ENCODE measurements at places on chromosomes 1 and 21.
A peak's percentile ranks its signal among the peaks of the same experiment; 100 is the strongest.

DNA sequence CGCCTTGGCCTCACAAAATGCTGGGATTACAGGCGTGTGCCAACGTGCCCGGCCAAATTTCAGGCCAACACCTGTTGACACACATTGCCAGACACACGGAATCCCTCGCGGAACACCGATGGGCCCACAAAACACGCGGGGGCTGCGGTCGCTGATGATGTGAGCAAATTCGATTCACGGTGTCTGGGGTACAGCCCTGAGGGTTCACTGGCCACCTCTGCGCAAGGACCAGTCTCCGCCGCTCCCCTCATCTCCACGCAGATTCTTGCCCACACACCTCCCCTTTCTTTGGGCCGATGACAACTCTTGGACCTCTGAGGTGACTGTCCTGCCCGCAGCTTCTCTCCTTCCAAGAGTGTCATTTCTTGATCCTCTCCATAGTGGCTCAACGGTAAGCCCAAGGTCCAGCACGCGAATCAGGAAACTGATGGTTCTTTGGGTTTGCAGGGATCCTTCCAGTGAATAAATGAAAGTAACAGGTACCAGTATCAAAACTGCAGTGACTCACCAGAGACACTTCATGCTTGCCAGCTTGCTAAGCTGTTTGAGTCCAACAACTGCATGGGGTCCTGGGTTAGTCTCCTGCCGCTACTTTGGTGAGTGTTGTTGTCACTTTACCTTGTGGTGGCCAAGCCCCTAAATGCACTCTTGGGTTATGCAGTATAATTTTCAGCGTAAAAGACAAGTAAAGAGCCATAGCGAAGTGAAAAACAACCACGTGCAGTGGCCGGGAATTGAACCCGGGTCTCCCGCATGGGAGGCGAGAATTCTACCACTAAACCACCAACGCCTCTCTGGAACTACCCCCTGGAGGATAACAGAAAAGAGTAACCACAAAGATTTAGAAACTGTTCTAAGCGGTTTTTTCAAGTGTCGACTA, 11.0 kb upstream of the RNU1-3 start:
- peak; percentile 87 for DNase-seq

- no peak for DNase-seq
Measured at GRCh38 chr1:215603319-215603718, 36.2 kb downstream of the KCTD3 start.

DNA sequence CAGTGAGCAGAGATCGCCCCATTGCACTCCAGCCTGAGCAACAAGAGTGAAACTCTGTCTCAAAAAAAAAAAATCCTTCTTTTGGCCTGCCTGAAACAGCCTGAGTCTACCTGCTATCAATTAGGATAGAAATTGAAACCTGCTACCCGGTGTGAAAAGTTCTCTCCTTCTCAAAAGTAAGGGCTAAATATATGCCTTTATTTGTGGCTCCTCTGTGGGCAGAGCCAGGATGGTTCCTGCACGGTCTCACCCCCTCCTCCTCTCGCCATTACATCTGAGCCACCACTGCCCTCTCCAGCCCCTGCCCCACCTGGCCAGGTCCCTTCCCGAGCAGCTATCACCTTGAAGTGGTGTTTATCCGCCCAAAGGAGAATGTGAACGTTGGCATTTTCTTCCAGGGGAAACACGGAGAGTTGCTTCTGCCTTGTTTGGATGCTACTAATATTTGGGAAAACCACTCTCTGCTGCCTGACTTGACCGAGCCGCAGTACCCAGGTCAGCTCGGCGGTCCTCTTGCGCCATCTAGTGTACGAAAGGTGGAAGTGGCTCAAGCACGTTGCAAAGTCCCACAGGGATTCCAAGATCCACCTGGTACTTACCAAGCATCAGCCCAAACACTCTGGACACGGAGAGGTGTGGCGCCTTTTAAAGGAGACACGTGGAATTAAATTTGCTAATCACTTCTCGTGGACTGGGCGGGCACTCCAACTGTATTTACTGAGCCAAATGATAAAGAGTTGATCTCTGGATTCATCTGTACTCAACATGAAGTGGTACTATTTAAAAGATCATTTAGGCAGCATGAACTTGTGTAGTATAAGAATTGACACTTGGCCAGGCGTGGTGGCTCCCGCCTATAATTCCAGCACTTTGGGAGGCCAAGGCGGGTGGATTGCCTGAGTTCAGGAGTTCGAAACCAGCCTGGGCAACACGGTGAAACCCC, 31.9 kb downstream of the SETD4 start:
- peak; percentile 61 for DNase-seq

- no peak for DNase-seq
Measured at GRCh38 chr1:57799490-57800115, 375.7 kb upstream of the DAB1 start.

- no peak for DNase-seq
Measured at GRCh38 chr1:52402860-52403240, 1.4 kb downstream of the ORC1 start.

DNA sequence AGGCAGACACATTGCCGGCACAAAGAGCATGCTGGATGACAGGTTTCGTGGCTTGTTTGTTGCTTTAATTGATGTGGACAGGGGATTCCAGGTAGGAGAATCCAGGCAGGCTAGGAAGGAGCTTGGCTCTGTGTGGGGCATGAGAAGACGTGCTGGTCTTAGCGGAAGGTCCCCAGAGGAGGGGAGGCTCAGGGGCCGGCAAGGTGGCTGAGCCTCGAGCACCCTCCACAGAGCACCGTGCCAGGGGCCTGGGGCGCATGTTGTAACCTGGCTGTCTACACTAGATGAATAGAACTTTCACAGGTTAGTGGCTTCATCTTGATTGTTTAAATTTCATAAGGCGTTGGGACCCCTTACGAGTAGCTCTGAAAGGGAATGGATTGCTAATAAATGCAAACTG, 223.1 kb downstream of the CAMTA1 start:
- DNase-seq = no peak

GRCh38 chr21:31564439-31564838, 95.1 kb upstream of the SOD1 start:
- DNase-seq = no peak

DNA sequence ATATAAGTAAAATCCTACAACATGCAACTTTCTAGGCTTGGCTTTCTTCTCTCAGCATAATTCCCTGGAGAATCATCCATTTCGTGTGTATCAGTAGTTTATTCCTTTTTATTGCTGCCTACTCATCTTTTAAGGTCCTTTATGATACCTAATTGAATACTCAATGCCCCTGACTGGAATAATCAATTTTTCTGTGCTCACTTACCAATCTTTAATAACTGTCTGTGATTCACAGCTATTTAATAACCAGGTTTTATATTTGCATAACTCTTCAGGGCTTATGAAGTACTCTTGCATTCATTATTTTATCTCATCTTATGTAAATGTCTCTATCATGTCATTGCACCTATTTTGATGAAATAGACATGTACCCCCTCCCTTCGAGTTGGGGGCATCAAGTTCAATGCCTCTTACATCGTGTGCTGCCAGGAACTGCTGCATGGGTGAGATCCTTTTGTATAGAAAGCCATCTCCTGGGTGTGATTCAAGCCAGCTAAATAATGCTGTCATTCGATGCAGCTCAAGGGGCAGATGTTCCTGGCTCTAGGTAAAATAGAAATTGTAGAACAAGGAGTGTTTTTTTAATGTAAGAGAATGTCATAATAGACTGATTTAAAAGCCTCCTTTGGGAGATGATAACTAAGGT, 222.7 kb downstream of the SLC35F3 start:
- no peak for DNase-seq

DNA sequence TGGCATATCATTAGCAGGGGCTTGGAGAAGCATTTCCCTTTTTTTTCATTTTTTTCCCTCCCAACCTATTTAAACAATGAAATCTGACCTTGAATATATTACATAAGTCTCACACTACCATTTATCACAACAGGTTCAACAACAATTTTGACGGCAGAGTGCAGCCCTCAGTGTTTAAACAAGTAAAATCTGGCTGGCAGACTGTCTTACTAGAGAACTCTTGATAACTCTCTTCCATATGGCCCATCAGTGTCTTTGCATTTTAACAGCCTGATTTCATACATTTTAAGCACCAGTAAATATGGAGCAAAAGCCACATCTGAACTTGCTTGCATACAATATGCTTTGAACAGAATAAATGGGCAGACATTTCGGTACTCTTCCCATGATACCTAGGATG, 213.0 kb downstream of the KCTD3 start:
- no peak for DNase-seq

GRCh38 chr21:25029580-25029979, 577.7 kb downstream of the MRPL39 start:
- DNase-seq = no peak

- peak; percentile 87 for DNase-seq
Measured at GRCh38 chr1:152001631-152002584, 8.2 kb upstream of the S100A10 start.

DNA sequence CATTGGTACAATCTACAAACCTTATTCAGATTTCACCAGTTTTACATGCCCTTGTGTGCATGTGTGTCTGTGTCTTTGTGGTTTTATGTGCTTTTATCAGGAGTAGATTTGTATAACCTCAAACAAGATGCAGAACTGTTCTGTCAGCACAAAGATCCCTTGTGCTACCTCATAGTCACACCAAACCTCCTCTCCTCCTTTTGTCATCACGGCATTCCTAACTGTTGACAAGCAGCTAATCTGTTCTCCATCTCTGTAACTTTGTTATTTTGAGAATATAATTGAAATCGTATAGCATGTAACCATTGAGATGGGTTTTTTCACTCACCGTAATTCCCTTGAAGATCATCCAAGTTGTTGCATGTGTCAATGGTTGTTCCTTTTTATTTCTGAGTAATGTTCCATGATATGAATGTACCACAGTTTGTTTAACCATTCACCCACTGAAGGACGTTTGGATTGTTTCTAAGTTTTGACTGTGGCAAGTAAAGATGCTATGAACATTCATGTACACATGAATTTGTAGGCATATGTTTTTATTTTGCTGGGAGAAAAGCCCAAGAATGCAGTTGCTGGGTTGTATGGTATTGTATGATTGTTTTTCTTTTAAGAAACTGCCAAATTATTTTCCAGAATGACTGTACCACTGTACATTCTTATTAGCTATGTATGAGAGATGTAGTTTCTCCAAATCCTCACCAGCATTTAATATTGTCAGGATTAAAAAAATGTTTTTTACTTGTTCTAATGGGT, 78.1 kb upstream of the B3GALT2 start:
- DNase-seq = no peak

DNA sequence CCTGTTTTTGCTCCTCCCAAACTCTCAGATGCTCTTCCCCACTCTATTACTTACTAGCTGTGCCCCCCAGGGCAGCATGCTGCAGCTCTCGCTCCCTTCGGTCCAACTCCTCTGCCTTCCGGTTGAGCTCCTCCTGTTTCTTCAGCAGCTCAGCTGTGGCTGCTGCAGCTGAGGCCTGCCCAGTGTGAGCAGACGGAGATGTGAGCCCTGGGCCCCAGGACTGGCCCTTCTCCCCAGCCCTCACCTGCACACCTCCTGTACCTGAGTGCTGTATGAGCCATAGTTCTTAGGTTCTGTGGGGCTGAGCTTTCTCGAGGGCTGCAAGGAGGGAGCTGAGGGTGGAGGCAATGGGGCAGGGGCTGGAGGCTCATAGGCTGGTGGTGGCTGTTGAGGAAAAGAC, 1.9 kb downstream of the SCAMP3 start:
- DNase-seq = no peak

- DNase-seq = no peak
Measured at GRCh38 chr1:172602706-172603105, 56.2 kb upstream of the FASLG start.

DNA sequence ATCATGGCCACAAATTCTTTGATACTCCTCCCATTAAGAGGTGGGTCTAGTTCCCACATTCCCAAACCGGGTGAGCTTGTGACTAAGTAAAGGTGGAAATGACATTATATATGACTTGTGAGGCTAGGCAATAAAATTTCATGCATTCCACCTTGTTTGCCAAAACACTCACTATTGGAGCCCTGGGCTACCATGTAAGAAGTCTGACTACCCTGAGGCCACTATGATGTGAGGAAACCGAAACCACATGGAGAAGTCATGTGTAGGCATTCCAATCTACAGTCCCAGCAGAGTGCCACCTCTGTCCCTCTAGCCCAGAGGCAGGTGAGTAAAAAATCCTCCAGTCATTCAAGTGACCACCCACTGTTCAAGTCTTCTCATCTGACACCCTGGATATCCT, 17.9 kb upstream of the SMG7 start:
- DNase-seq = no peak

DNA sequence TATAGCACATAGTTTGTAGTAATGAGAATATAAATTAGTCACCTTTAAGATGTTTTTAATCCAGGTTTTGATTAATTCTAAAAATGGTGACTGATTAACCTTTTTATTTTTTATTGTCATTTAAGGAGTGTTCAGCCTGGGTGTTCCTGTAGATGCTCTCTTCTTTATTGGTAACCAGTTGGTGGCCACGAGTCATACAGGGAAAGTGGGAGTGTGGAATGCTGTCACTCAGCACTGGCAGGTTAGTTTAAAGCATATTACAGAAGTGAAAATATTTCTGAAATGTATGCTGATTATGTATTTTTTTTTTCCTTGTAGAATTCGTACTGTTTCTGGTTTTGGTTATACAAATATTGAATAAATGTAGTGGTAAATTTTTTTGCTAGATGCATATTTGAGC, 28.1 kb downstream of the KCTD3 start:
- no peak for DNase-seq

DNA sequence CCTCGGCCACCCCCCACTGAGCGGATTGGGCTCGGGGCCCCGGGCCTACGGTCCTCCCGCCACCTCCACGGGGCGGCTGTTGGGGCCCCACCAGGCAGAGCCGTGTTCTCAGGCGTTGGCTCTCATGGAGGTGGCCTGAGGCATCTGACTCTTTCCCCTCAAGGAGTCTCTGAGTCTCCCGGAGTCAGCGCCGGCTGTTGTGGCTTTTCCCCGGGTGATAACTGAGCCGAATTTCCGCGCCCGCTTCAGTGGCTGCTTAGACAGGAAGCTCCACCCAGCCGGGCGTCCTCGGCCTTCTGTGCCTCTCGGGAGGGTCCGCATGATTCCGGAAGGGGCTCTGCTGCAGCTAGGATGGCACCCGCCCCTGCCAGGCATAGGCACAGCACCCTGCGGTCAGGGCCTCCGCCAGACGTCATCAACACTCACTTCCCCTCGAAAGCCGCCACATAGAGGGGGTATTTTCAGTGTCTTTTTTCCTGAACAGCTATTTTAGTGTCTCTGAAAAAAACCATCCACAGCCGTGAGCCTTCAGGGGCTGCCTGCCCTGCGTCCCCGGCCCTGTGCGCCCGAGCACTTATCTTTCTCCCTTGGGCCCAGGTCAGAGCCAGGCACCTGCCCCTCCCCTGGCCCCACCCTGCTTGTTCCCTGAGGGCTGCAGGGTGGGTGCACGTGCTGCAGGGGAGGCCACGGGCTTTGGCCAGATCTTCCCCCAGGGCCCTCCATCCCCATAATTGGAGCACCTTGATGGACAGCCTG, 72.9 kb downstream of the SKI start:
- DNase-seq = peak; percentile 86

GRCh38 chr1:93988634-93989350, 79.6 kb upstream of the GCLM start:
- no peak for DNase-seq

Measured in hematopoietic multipotent progenitor cell treated with erythropoietin and hydrocortisone succinate and interleukin-3 and kit ligand, for 8 days (in vitro differentiated cells).